ENCODE measurements at places on chromosomes 5 and 9. TPM values are rescaled to one million over a fixed set of nuclear protein-coding genes. Genes with fewer than 3 reads are reported as not detected.

The AGXT2 gene
- polyA plus RNA-seq: 0.21 TPM

The ITGA1 gene
- 8.2 TPM for polyA plus RNA-seq

The CDH9 gene
- polyA plus RNA-seq: 5.7 TPM

The PCDHAC1 gene
- polyA plus RNA-seq: 3.6 TPM

The FBN2 gene
- polyA plus RNA-seq: 19.1 TPM

The FAXDC2 gene
- polyA plus RNA-seq: 19.3 TPM

The UGT3A2 gene
- polyA plus RNA-seq: 0.55 TPM

The LRRC19 gene
- 0.44 TPM for polyA plus RNA-seq

The IFNA2 gene
- polyA plus RNA-seq: not detected

The IRX1 gene
- polyA plus RNA-seq: 28.8 TPM

The NUTM2F gene
- polyA plus RNA-seq: not detected

The PCDHGC4 gene
- 90.2 TPM for polyA plus RNA-seq

The ZDHHC11 gene
- polyA plus RNA-seq: 17.8 TPM

The CCL28 gene
- polyA plus RNA-seq: 1.0 TPM

The CAST gene
- 61.1 TPM for polyA plus RNA-seq

The DBH gene
- polyA plus RNA-seq: 2.2 TPM

The ENTPD8 gene
- 0.90 TPM for polyA plus RNA-seq

The ADGRD2 gene
- 26.1 TPM for polyA plus RNA-seq

The GDF9 gene
- polyA plus RNA-seq: 2.0 TPM

The CBY3 gene
- 2.3 TPM for polyA plus RNA-seq

The IRGM gene
- polyA plus RNA-seq: 0.59 TPM

The SLCO6A1 gene
- polyA plus RNA-seq: not detected

The CCL27 gene
- polyA plus RNA-seq: 1.0 TPM

The PRUNE2 gene
- 52.0 TPM for polyA plus RNA-seq

The CCIN gene
- polyA plus RNA-seq: 0.41 TPM

The SLC25A51 gene
- 22.2 TPM for polyA plus RNA-seq

The SLC6A3 gene
- 0.95 TPM for polyA plus RNA-seq

The SHOC1 gene
- 0.05 TPM for polyA plus RNA-seq

The PDLIM4 gene
- 35.1 TPM for polyA plus RNA-seq

The CREBRF gene
- polyA plus RNA-seq: 11.1 TPM

The PRDM9 gene
- not detected for polyA plus RNA-seq

The ORM2 gene
- not detected for polyA plus RNA-seq

The CTNND2 gene
- 132 TPM for polyA plus RNA-seq

The MOB3B gene
- 20.2 TPM for polyA plus RNA-seq

The IL9 gene
- 1.3 TPM for polyA plus RNA-seq

The GABRA6 gene
- 0.48 TPM for polyA plus RNA-seq

The PAX5 gene
- 2.6 TPM for polyA plus RNA-seq

The KDM3B gene
- polyA plus RNA-seq: 62.2 TPM

The LIFR gene
- polyA plus RNA-seq: 39.8 TPM

All from spinal cord (tissue), 10 donors.